Fibroblast of pulmonary artery (primary cell): ENCODE measurements at places on chromosomes 12 and 14.
A peak's percentile ranks its signal among the peaks of the same experiment; 100 is the strongest.

- DNase-seq: no peak
Measured at GRCh38 chr12:59620326-59620725, 24.5 kb downstream of the SLC16A7 start.

- DNase-seq: no peak
Measured at GRCh38 chr12:79961411-79961810, 26.5 kb upstream of the PPP1R12A start.

DNA sequence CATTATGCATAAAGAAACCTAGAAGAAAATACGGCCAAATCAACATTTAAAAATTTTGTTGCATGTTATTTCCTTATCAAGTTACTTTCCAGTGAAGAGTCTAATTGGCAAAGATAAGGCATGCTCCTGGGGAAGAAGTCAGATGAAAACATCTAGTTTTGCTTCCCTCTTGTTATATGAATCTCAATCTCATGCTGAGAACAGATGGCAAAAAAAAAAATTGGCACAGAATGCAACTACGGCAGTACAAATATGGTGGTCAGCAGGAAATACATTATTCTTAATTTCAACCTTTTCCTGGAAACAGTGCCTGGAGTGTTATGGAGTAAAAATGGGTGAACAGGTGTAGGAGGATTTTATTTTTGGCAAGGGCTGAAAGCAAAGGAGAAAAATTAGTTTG lies 32.8 kb downstream of the HECTD4 start:
- peak; percentile 6 for DNase-seq

GRCh38 chr14:78581229-78581628 lies 411.1 kb downstream of the NRXN3 start:
- no peak for DNase-seq

GRCh38 chr14:90398315-90398839 lies 1.5 kb downstream of the CALM1 start:
- peak; percentile 29 for DNase-seq

- DNase-seq: no peak
Measured at GRCh38 chr12:47023311-47023710, 56.1 kb upstream of the PCED1B start.

GRCh38 chr14:29310210-29310609 lies 543.6 kb downstream of the FOXG1 start:
- DNase-seq: no peak
